Prostate gland (tissue), 2 donors: ENCODE measurements at places on chromosomes 16 and 17. TPM values are rescaled to one million over a fixed set of nuclear protein-coding genes. Genes with fewer than 3 reads are reported as not detected.

- DNase-seq, result no peak
- no peak overlapping the region for H3K4me3 ChIP-seq
- no peaks in the 10 kb centered on the region for H3K4me1 ChIP-seq
- H3K27me3 ChIP-seq, result no peaks in the 10 kb centered on the region
- H3K27ac ChIP-seq, result peak overlapping the region; percentile 54
- H3K36me3 ChIP-seq, result no peaks in the 10 kb centered on the region
Observed at GRCh38 chr17:77356109-77356689, 215.4 kb downstream of the SEC14L1 start.

- H3K36me3 ChIP-seq, result no peaks in the 10 kb centered on the region
- no peak overlapping the region for H3K4me3 ChIP-seq
- DNase-seq, result no peak
- H3K27ac ChIP-seq, result no peak overlapping the region
- H3K4me1 ChIP-seq, result no peaks in the 10 kb centered on the region
Observed at GRCh38 chr16:10907757-10908045, 30.7 kb downstream of the CIITA start.

DNA sequence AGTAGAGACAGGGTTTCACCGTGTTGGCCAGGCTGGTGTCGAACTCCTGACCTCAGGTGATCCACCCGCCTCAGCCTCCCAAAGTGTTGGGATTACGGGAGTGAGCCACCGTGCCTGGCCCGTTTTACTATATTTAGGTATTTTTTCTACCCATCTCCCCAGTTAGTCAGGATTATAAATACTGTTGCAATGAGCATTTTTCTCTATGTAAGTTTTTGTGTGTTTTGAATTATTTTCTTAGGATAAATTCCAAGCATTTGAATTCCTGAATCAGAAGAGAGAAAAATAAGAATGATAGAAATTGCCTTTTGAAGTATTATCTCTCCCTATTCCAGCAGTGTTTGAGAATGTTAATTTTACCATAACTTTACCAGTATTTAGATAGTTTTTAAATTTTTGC is 36.6 kb downstream of the KIAA0513 start:
- H3K4me1 ChIP-seq, result no peaks in the 10 kb centered on the region
- H3K27ac ChIP-seq, result no peak overlapping the region
- no peaks in the 10 kb centered on the region for H3K36me3 ChIP-seq
- H3K4me3 ChIP-seq, result no peak overlapping the region
- no peaks in the 10 kb centered on the region for H3K27me3 ChIP-seq

- H3K36me3 ChIP-seq, result no peaks in the 10 kb centered on the region
- DNase-seq, result no peak
- H3K27me3 ChIP-seq, result no peaks in the 10 kb centered on the region
- no peak overlapping the region for H3K4me3 ChIP-seq
Observed at GRCh38 chr17:55642741-55643140, 79.9 kb downstream of the TMEM100 start.

GRCh38 chr17:31130286-31131224 is 35.8 kb downstream of the NF1 start:
- no peaks in the 10 kb centered on the region for H3K36me3 ChIP-seq
- no peak overlapping the region for H3K4me3 ChIP-seq
- no peaks in the 10 kb centered on the region for H3K4me1 ChIP-seq
- DNase-seq, result no peak
- H3K27ac ChIP-seq, result no peak overlapping the region

GRCh38 chr17:60989846-60990245 is 312.2 kb downstream of the BCAS3 start:
- no peaks in the 10 kb centered on the region for H3K36me3 ChIP-seq
- no peak overlapping the region for H3K27ac ChIP-seq
- no peaks in the 10 kb centered on the region for H3K27me3 ChIP-seq
- no peaks in the 10 kb centered on the region for H3K4me1 ChIP-seq

DNA sequence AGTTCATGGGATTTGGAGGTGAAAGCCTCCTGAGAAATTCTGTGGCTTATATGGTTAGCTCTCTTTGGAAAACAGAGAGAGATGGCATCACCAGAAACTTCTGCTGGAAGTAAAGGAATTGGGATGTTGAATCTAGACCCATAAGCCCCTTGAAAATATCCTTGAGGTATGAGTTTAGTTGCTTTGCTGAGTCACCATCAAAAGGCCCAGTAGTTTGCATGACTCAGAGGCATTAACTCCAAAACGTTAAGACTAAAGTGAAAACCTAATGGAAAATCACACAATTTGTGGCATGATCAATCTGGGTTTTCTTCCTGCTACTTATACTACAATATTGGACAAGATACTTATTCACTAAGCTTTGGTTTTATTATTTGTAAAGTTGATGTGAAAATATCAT is 349.2 kb upstream of the SALL1 start:
- no peaks in the 10 kb centered on the region for H3K27me3 ChIP-seq
- H3K27ac ChIP-seq, result no peak overlapping the region
- no peak overlapping the region for H3K4me3 ChIP-seq
- no peak for DNase-seq

GRCh38 chr16:57510016-57510871 is 24.0 kb upstream of the DOK4 start:
- DNase-seq, result no peak
- H3K4me3 ChIP-seq, result no peak overlapping the region
- no peak overlapping the region for H3K27ac ChIP-seq
- no peaks in the 10 kb centered on the region for H3K4me1 ChIP-seq
- H3K27me3 ChIP-seq, result no peaks in the 10 kb centered on the region
- H3K36me3 ChIP-seq, result no peaks in the 10 kb centered on the region

GRCh38 chr17:30376621-30377452 is 1.9 kb upstream of the CPD start:
- no peak overlapping the region for H3K4me3 ChIP-seq
- DNase-seq, result peak; percentile 45
- H3K27ac ChIP-seq, result peak overlapping the region; percentile 28
- H3K4me1 ChIP-seq, result peaks cover 8% of the 10 kb centered on the region
- no peaks in the 10 kb centered on the region for H3K27me3 ChIP-seq
- H3K36me3 ChIP-seq, result no peaks in the 10 kb centered on the region

- H3K27me3 ChIP-seq, result no peaks in the 10 kb centered on the region
- H3K36me3 ChIP-seq, result no peaks in the 10 kb centered on the region
Observed at GRCh38 chr17:66300956-66301355, 1.5 kb upstream of the PRKCA start.

- DNase-seq, result no peak
- H3K36me3 ChIP-seq, result peaks cover 3% of the 10 kb centered on the region
- H3K4me1 ChIP-seq, result peaks cover 5% of the 10 kb centered on the region
Observed at GRCh38 chr17:2687074-2687418, 24.5 kb downstream of the CLUH start.

DNA sequence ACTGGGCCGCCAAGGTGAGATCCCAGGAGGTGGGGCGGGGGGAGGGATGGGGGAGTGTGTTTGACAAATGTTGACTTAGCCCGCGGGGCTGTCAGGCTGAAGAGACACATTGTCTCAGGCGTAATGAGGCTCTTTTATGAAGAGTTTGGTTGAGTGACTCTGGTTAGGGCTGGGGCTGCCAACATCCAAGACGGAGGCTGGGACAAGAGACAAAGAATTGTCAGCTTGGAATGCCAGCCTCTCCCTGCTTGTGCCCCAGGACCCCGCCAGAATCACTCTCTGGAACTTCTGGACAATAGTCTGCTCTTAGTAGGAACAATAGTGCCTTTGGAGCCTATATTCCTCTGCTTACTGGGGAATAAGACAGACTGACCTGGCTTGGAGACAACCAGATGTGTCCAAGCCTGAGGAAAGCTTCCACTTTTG is 24.0 kb downstream of the PCTP start:
- DNase-seq, result no peak
- no peaks in the 10 kb centered on the region for H3K27me3 ChIP-seq
- no peak overlapping the region for H3K27ac ChIP-seq
- H3K4me3 ChIP-seq, result no peak overlapping the region

- H3K27ac ChIP-seq, result peak overlapping the region; percentile 89
- H3K4me1 ChIP-seq, result peaks cover 5% of the 10 kb centered on the region
- DNase-seq, result peak; percentile 23
- peak overlapping the region; percentile 73 for H3K4me3 ChIP-seq
- peaks cover 25% of the 10 kb centered on the region for H3K36me3 ChIP-seq
- no peaks in the 10 kb centered on the region for H3K27me3 ChIP-seq
Observed at GRCh38 chr17:63826468-63827001, 696 bp upstream of the PSMC5 start.

GRCh38 chr17:21282231-21282630 is 2.3 kb upstream of the MAP2K3 start:
- H3K27ac ChIP-seq, result no peak overlapping the region
- H3K36me3 ChIP-seq, result no peaks in the 10 kb centered on the region
- peaks cover 12% of the 10 kb centered on the region for H3K4me1 ChIP-seq
- no peaks in the 10 kb centered on the region for H3K27me3 ChIP-seq
- no peak overlapping the region for H3K4me3 ChIP-seq
- no peak for DNase-seq

DNA sequence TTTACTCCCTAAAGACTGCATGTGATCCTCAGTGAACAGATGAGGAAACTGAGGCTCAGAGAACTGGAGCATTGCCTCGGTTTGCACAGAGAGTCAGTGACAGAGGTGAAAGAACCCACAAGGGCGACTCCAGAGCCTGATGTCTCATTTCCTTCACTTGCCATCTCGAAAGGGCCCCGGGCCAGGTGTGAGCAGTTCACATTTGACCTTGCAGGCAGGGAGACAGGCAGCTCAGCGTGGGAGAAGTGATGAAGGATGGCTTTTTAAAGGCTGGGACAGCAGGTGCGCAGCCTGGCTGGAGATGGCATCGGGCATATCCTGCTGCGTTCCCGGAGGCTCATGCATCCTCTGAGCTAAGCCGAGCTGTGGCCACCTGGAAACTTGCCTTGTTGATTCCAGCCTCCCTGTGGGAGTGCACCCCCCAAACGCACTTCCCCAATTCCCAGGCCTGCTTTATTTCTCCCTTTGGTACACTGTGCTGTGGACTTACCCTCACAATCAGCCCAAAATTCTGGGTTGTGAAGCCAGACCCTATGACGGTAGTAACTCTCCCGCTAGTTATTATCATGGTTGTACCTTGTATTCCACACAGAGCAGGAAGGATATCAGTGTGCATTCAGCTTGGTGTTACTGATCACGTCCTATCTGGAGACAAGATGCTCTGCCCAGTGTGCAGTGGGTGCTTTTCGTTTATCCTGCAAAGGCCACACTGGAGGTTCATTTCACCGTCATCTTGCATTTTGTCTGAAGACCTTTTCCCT is 753.2 kb upstream of the EEF2KMT start:
- H3K27me3 ChIP-seq, result no peaks in the 10 kb centered on the region
- H3K4me1 ChIP-seq, result no peaks in the 10 kb centered on the region
- no peak for DNase-seq
- no peak overlapping the region for H3K4me3 ChIP-seq
- H3K27ac ChIP-seq, result no peak overlapping the region

- H3K36me3 ChIP-seq, result no peaks in the 10 kb centered on the region
- H3K27me3 ChIP-seq, result no peaks in the 10 kb centered on the region
- no peak for DNase-seq
- no peak overlapping the region for H3K4me3 ChIP-seq
- no peaks in the 10 kb centered on the region for H3K4me1 ChIP-seq
- H3K27ac ChIP-seq, result no peak overlapping the region
Observed at GRCh38 chr17:49437696-49438435, 23.2 kb upstream of the PHB1 start.

- H3K4me1 ChIP-seq, result no peaks in the 10 kb centered on the region
- no peaks in the 10 kb centered on the region for H3K36me3 ChIP-seq
- DNase-seq, result no peak
- H3K27me3 ChIP-seq, result no peaks in the 10 kb centered on the region
- H3K27ac ChIP-seq, result no peak overlapping the region
- no peak overlapping the region for H3K4me3 ChIP-seq
Observed at GRCh38 chr16:2296661-2297505, 29.0 kb upstream of the RNPS1 start.

GRCh38 chr17:44927696-44928095 is 12.4 kb upstream of the GFAP start:
- no peak overlapping the region for H3K27ac ChIP-seq
- no peaks in the 10 kb centered on the region for H3K36me3 ChIP-seq
- H3K27me3 ChIP-seq, result no peaks in the 10 kb centered on the region
- H3K4me3 ChIP-seq, result no peak overlapping the region
- no peak for DNase-seq

DNA sequence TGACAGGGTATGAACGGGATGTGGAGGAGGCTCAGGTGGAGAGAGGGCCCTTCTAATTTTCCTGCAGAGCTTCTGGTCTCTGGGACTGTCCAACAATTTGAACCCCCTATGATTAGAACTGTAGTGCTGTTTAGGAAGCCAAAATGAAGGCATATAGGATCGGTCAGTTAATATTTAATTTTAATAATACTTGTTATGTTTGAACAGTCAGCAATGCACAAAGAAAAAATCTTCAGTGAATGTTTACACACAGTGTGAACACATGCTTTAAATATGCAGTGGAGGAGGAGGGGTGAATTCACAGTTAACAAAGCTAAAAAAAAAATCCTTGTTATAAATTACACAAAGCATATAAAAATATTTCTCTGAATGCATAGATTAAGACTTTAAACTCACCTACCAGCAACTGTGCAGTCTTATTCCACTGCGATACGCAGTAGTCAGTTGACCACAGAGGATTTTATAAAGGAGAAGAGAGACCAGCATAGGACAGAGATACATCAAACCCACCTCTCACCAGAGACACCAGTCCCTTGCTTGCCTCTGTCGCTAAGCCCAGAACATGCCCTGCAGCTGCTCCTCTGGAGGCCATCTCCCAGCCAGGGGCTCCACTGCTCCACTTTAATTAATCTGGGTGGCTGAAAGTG is 14.6 kb downstream of the ANKRD40 start:
- DNase-seq, result no peak
- H3K36me3 ChIP-seq, result peaks cover 9% of the 10 kb centered on the region
- H3K4me3 ChIP-seq, result no peak overlapping the region
- peak overlapping the region; percentile 65 for H3K27ac ChIP-seq

DNA sequence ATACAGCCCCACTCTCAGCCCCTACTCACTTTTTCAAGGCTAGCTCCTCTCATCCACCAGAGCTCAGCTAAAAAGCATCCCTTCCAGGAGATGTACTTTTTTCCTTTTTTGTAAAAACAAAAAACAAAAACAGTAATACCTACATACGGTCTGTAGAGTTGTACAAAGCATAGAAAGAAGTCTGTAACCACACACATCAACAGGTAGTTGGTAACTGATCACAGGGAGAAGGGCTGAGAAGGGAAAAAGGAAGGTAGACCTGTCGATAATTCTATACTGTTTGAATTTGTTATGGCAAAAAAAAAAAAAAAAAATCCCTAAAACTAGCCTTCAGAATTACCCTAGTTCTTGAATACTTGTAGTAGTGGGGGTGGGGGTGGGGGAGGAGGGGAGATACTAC is 874 bp downstream of the SLC25A19 start:
- peak overlapping the region; percentile 66 for H3K4me3 ChIP-seq
- no peak for DNase-seq
- H3K36me3 ChIP-seq, result no peaks in the 10 kb centered on the region
- no peaks in the 10 kb centered on the region for H3K27me3 ChIP-seq
- no peak overlapping the region for H3K27ac ChIP-seq
- no peaks in the 10 kb centered on the region for H3K4me1 ChIP-seq

- no peaks in the 10 kb centered on the region for H3K36me3 ChIP-seq
- H3K27ac ChIP-seq, result no peak overlapping the region
- no peak for DNase-seq
- no peak overlapping the region for H3K4me3 ChIP-seq
Observed at GRCh38 chr16:85307552-85308364, 195.5 kb upstream of the CIBAR2 start.

The TMEM220 gene
- total RNA-seq, result 30.1 TPM

The MTSS2 gene
- total RNA-seq, result 92.4 TPM

The SEC14L1 gene
- total RNA-seq, result 39.9 TPM

The EXOC3L1 gene
- 8.2 TPM for total RNA-seq

The DBNDD1 gene
- 7.7 TPM for total RNA-seq

The TNFRSF17 gene
- 1.0 TPM for total RNA-seq

The AANAT gene
- not detected for total RNA-seq
